ENCODE measurements at places on chromosomes 7 and 10.

DNA sequence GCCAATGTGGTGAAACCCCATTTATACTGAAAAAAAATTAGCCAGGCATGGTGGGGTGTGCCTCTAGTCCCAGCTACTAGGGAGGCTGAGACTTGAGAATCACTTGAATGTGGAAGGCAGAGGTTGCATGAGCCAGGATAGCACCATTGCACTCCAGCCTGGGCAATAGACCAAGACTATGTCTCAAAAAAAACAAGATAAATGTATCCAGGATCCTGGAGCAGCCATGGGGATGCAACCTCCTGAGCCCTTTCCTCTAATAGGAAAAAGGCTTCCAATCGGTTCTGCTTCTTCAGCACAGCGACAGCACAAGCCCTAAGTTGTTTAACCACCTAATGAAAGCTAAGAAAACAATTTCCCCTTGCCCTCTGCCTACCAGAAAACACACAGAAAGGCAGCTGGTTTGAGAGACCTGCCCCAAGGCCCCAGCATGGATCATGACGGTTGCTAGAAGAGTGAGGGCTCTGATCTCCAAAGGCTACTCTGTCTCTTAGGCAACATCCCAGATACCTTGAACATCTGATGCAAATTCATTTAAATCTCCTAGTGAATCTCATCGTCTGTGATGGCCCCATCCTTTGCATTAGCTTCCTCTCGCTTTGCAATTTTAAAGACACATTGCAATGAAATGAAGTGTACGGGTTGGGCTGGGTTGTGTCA, 220.8 kb downstream of the ARHGAP21 start:
- no peak for DNase-seq

DNA sequence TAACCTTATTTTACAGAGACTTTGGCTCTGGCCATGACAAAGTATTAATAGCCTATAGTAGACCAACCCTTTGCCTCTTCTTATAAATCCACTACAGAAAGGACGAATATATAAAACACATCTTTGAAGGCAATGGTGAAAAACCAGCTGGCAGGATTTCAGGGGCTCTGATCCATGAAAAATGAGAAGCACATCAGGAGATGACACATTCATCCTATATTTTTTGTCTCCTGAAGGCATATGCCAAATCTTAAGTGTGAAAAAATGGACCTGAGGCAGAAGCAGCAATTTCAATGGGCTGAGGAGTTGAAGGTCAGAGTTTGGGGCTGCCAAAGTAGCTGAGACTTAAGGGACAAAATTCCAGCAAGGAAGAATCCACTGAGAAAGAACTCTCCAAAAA, 14.4 kb downstream of the RNF216 start:
- DNase-seq, result no peak

- DNase-seq, result peak; percentile 39
Observed at GRCh38 chr10:74081941-74082718, 68.5 kb downstream of the AP3M1 start.

DNA sequence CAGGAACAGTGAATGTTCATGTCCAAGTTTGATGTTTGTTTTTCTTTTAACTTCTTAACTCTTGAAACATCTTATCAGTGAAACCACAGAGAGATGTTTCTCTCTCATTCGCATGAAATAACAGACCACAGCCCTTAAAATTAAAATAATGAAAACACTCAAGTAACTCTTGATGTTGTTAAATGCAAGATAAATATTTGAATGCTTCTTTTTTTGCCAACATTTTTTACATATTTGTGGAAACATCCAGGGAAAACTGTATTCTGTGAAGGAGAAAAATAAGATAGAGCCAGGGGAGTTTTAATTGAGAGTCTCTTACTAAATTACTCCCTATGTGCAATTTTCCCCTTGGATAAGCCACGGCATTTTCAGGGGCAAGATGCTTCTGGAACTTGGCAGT, 361.8 kb upstream of the MGMT start:
- no peak for DNase-seq

DNA sequence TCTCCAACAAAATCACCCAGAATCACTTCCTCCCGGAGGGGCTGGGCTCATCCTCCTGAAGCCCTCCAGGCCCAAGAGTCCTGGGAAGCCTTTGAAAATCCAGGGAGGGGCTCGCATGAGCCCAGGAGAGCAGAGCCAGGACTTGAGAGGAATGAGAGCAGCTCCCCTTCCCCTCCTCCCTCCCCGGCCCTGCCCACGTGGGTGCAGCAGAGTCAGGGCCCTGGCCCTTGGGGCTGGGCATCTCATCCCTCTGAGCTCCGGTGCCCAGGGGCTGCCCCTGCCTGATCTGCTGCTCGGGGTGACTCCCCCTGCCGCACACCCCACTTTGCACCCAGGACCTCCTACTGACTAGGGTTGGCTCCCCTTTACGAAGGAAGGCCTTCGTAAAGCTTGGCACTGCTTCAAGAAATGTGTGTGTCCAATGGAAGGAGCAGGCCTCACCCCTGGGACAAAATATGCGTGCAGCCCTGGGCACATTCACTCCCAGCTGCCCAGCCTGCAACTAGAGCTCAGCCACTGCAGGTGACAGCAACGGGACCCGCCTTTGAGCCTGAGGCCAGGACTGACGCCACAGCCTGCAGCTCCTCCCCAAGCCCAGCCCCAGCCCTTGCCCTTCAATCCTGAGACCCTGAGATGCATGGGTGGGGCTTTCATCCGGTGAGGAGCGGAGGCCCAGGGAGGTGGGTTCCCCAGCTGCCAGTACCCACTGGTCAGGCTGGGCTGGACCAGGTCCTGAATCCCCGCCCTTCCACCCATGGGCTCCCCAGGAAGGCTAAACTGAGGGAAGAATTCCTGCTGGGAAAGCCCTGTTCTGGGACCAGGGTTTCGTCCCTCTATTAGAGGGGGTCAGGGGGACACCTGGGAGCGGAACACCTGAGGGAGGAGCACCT, 21.8 kb downstream of the PWWP2B start:
- no peak for DNase-seq

- no peak for DNase-seq
Observed at GRCh38 chr10:43396061-43396927, 12.7 kb downstream of the HNRNPF start.

GRCh38 chr7:36062154-36062815, 90.8 kb upstream of the EEPD1 start:
- no peak for DNase-seq

DNA sequence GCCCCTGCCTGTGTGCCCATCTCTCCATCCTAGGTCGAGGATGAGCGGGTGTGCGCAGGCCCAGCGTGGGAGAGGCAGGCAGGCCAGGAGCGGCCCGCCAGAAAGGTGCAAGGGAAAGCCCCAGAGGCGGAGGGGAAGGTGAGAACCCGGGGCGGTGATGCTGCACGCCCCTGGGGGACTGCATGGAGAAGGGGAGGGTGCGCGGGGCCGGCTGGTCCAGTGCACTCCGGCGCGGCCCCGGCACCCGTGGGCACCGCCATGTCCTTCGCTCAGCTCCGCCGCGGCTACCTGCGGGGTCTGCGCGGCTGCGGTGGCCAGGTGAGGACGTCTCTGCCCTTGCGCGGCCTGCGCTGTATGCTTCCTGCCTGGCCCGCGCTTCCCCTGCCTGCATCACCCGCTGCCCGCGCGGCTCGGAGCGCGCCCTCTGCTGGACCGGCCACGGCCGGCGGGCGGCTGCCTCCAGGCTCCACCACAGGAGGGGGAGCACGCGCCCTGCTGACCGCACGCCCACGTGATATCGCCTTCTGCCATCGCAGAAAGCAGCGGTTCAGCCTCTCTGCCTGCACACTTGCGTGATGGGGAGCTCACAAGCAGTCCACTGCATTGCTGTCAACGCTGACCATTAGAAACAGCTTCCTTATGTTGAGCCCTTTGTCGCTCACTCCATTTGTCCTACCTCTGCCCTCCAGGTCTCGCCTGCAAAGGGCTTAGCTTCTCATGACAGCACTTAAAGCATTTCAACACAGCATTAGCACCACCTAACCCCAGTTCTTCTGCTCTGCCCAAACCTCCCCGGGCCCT, 73.9 kb downstream of the CXCL12 start:
- peak; percentile 95 for DNase-seq

GRCh38 chr7:2713370-2713769, 25.4 kb downstream of the AMZ1 start:
- no peak for DNase-seq

DNA sequence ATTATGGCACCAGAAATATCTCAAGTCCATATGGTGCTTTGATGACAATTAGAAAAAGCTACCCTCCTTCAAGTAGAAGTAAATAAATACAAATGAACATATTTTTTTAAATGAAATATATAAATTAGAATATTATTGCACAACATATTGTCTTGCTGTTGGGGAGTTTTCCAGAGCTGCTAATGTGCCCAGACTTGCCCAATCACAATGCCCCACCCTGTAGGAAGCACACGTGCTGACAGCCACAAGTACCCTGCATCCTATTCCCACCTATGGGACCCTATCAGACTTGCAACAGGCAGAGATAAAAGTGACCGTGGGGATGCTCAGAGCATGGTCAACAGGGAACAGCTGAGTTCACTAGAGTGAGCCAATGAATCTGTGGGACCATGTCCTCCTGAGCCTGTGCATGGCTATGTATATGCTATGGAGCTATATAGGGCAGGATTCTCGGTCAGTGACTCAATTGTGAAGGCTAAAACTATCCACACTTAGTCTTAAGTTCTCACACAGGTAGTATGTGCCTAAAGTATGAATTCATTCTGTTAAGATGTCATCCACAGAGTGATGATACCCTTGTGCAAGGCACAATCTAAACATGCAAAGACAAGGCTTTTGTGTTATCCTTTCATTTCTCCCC, 336.0 kb downstream of the HGF start:
- no peak for DNase-seq

GRCh38 chr7:156668130-156668741, 27.7 kb downstream of the RNF32 start:
- no peak for DNase-seq

GRCh38 chr10:48253970-48254657, 20.4 kb downstream of the FRMPD2 start:
- DNase-seq, result peak; percentile 72

All from esophagus muscularis mucosa (tissue), 4 donors.